ENCODE measurements at places on chromosomes 4 and X. TPM values are rescaled to one million over a fixed set of nuclear protein-coding genes. Genes with fewer than 3 reads are reported as not detected.

GRCh38 chrX:107571296-107571998 lies 56.9 kb upstream of the PRPS1 start:
- peaks cover 2% of the 10 kb centered on the region for H3K27me3 ChIP-seq
- H3K27ac ChIP-seq: no peak overlapping the region
- H3K36me3 ChIP-seq: no peaks in the 10 kb centered on the region
- no peak for DNase-seq

DNA sequence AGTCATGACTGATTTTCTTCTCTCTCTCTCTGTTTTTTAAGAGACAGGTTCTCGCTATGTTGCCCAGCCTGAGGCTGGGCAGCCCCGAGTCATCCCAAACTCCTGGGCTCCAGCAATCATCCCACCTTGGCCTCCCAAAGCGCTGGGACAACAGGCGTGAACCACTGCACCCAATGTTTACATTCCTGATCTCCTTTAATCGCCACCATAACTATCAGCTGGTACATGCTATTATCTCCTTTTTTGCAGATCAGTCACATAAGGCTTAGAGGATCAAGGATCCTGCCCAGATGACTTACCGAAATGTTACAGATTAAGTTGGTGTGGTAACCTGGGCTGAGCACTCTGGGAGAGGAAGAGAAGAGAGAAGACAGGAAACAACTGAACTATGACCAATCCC lies 1.5 kb upstream of the USP46 start:
- H3K4me1 ChIP-seq: peaks cover 29% of the 10 kb centered on the region
- peak overlapping the region; percentile 31 for H3K4me3 ChIP-seq
- H3K27me3 ChIP-seq: peaks cover 13% of the 10 kb centered on the region
- no peak overlapping the region for H3K27ac ChIP-seq
- peaks cover 16% of the 10 kb centered on the region for H3K36me3 ChIP-seq
- no peak for DNase-seq

Gene WDR1
- total RNA-seq: 452 TPM

DNA sequence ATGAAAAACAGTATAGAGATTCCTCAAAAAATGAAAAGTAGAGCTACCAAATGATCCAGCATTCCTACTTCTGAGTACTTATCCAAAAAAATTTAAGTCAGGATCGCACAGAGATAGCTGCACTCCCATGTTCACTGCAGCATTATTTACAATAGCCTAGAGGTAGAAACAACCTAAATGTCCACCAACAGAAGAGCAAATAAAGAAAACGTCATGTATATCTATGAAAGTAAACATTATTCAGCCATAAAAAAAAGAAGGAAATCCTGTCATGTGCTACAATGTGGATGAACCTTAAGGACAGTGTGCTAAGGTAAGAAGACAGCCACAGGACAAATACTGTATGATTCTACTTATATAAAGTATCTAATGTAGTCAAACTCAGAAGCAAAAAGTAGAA lies 12.4 kb downstream of the THOC2 start:
- H3K27me3 ChIP-seq: no peaks in the 10 kb centered on the region
- H3K27ac ChIP-seq: no peak overlapping the region
- H3K4me1 ChIP-seq: peaks cover 6% of the 10 kb centered on the region
- DNase-seq: no peak
- H3K36me3 ChIP-seq: peaks cover 11% of the 10 kb centered on the region

Gene PDZD4
- 0.60 TPM for total RNA-seq

- H3K27me3 ChIP-seq: no peaks in the 10 kb centered on the region
- peaks cover 22% of the 10 kb centered on the region for H3K36me3 ChIP-seq
- no peak for DNase-seq
Observed at GRCh38 chr4:94256144-94256783, 48.6 kb downstream of the SMARCAD1 start.

DNA sequence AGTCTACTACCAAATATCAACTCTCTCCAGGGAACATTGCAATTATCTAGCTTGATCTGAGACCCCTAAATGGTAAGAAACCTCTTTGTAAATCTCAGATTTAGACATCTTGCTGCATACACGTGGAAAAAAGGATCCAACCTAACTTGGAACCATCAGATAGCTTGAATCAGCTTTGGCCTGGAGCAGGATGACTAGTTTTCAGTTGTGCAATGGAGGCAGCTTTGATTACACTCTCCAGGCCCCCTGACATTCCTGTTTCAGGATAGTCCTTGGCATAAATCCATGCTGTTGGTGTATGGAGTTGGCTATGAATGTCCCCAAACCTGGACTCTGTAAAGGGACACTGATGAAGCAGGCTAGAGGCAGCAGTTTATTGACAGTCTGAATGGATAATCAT lies 1061.9 kb upstream of the TENM3 start:
- no peaks in the 10 kb centered on the region for H3K4me1 ChIP-seq
- H3K36me3 ChIP-seq: no peaks in the 10 kb centered on the region
- DNase-seq: no peak
- H3K27ac ChIP-seq: no peak overlapping the region

DNA sequence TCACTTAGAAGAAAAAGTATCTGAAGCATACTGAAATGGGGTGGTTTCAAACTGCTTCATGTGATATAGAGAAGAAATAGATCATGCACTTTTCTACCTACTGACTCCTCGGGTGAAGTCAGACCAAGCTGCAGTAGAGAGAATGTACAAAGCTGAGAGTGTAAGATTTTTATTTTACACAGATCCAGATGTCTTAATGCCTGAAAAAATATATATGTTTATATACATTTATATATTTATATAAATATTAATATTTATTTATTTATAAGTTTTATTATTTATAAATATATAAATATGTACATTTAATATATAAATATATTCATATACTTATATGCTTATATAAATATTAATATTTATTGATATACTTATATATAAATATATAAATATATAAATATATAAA lies 171.9 kb upstream of the SPOCK3 start:
- H3K36me3 ChIP-seq: no peaks in the 10 kb centered on the region
- H3K27me3 ChIP-seq: no peaks in the 10 kb centered on the region
- DNase-seq: no peak
- H3K4me1 ChIP-seq: no peaks in the 10 kb centered on the region
- H3K4me3 ChIP-seq: no peak overlapping the region

DNA sequence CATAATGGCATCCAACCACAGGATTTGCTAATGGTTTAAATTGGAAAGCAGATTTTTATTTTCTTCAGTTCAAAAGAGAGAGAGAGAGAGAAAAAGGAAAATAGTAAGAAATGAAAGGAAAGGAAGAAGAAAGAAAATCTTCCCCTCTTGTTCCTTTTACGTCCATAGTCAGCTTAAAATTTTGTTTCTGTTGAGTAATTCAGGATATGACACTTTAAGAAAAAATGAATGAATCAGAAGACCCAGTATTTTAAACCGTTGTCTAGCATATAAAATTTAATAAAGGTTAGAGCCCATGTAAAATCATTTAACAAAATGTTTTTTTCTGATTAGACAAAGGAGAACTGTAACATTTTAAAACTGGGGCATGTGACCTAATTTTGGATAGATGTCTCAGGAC lies 391.8 kb upstream of the EPHA5 start:
- no peak overlapping the region for H3K27ac ChIP-seq
- no peaks in the 10 kb centered on the region for H3K36me3 ChIP-seq
- no peaks in the 10 kb centered on the region for H3K4me1 ChIP-seq
- H3K4me3 ChIP-seq: no peak overlapping the region
- DNase-seq: no peak

Data from activated CD4-positive, alpha-beta T cell treated with anti-CD3 and anti-CD28 coated beads, Interleukin-2, amount 10 ng/mL, durations not matched to agents 7 days and 5 days (primary cell).